T-helper 2 cell (primary cell): ENCODE measurements at places on chromosomes 1 and 21.

DNA sequence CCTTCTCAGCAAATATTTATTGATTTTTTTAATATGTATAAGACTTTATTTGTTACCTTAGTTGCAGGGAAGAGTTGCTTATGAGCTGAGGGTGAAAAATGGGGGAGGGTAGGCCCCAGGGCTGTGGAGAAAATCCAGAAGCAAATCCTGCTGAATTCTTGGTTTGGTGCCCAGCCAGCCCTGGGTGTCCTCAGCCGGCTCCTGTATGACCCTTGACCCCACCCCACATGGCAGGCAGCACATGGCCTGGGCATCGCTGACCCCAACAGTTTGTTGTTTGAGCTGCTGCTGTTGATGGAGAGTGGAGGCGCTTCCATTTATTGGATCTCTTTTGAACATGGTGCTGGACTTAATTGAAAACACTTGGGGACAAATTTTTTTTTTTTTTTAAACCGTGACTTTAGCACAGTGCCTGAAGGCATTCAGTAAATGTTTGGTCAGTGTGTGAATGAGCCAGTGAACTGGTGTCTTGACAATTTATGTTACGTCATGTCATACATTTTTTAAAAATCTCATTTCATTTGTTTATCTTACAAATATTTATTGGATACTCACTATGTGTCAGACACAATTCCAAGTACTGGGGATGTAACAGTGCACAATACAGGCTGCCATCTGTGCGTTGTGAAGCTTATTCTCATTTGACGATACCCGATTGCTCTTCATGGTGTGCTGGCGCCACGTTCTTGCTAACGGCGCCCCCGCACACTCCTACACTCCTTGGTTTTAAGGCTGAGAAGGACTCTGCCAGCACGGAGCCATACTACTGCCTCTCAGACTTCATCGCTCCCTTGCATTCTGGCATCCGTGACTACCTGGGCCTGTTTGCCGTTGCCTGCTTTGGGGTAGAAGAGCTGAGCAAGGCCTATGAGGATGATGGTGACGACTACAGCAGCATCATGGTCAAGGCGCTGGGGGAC lies 98.8 kb downstream of the MTR start:
- no peak for DNase-seq

DNA sequence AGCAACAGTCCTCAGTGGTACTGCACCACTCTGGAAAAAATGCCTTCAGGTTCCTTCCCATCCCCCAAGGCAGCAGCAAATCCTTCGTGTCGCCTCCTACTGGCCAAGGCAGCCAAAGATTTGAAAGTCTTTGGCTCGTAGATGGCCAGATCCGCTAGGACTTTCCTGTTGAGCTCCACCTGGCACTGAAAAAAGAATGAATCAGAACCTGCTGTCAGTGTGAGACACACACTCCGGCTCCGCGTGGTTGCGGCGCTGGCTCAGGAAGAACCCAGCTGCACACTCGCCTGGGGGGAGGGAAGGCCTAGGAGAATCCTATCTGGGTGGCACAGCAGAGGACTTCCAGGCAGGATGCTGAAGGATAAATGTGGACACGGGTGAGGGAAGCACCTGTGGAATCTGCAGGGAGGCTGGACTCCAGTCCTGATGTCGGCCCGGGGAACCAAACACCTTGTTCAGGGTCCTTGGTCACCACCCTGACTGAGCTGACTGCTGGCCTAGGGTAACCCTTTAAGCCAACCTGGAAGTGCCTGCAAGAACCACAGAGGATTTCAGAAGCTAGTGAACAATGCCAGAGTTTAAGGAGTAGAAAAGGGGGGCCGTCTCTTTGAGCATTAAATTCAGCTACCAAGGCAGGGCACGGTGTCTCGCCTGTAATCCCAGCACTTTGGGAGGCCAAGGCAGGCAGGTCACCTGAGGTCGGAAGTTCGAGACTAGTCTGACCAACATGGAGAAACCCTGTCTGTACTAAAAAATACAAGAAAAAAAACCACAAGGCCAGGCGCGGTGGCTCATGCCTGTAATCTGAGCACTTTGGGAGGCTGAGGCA lies 3.2 kb upstream of the CCNL2 start:
- no peak for DNase-seq

DNA sequence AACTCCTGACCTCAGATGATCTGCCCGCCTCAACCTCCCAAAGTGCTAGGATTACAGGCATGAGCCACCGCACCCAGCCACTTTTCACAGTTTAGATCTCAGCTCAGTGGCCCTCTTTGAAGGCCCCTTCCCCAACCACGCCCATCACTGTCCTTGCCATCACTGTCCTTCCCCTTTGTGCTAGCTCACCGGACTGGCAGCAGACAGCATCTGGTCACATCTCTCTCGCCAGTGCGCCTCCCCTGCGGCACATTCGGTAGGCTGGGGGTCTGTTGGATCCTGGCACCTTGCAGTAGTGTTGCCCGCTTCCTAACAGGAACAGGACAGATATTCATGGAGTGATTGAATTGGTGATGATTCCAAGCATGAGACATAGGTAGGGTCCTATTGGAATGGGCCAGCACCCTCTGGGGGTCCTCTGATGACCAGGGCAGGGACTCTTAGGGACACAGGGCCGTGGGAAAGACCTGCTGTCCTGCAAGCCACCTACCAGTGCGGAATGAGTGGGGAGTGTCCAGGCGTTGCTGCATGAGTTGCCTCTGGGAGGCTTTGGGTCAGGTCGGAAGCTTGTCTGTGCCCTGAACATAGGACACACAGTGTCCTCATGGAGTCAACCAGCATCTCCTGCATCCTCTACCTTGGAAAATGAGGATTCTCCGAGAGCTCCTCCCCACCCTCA lies 178.8 kb upstream of the VAMP3 start:
- no peak for DNase-seq

- DNase-seq = no peak
Measured at GRCh38 chr21:26506956-26507355, 66.1 kb downstream of the CYYR1 start.

GRCh38 chr1:175250027-175250426 lies 57.5 kb upstream of the KIAA0040 start:
- DNase-seq = no peak

GRCh38 chr1:89931964-89932363 lies 62.9 kb upstream of the ZNF326 start:
- no peak for DNase-seq

DNA sequence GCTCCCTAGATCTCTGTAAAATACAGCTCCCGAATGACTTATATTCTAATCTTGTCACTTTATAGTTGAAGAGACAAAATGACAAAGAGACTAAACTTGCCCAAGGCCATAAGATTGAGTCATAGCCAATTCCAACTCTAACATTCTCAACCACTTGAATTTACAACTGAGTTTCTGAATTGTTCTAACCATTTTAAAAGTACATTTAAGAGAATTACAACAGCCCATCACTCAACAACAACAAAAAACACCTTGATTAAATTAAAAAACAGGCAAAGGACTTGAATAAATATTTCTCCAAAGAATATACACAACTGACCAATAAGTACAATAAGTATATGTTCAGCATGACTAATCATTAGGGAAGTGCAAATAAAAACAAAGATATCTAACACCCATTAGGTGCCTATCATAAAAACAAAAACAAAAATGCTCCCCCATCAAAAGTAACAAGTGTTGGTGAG lies 8.7 kb upstream of the ADCY10 start:
- no peak for DNase-seq

DNA sequence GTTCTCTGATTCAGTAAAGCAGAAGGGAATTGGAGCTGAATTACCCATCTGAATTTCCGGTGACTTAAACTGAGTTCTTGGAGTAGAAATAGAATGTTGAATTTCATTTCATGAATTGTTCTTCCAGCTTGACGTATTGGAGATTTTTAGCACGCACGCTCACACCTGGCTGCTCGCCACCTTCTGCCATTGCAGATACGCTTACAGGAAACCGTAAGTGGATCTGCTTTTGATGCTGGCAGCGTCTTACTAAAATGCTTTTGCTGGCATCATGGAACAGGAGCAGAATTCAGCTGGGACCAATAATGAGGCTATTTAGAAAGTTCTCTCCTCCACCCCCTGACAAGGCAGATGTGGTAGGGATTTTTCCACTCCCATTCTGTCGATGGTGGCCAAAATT lies 17.7 kb upstream of the ELAVL4 start:
- DNase-seq = no peak

DNA sequence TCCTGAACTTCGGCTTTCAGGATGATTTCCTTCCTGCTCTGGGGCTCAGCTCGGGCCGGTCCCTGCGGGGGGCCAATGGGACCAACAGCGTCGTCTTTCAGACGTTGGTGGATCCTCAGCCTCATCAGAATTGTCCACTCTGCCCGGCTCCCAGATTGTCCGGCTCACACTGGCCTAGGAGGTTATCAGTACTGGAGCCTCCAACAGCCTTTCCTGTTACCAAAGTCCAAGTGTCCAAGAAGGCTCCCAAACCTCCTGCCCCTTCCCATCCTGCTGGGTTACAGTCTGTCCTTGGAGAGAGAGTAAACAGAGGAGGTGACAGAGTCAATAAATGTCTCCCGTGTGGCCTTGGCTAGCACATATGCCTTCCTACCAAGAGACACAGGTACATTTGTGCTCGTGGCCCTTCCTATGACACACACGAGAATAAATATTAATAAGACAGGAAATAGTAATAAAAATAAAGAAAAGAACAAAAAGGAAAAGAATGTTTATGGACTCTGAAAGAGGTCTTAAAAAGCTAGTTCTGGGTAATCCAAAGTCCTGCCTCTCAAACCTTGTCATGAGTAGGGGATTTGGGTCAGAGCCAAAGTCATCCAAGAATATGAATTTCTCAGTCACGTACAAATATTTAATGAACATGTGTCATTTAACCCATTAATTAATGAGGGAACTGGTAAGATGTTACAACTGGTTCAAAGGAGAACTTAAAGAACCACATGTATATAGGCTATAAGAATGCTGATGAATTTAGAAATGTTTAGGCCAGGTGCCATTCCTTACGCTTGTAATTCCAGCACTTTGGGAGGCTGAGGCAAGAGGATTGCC lies 80.8 kb upstream of the SLC2A1 start:
- DNase-seq = no peak

DNA sequence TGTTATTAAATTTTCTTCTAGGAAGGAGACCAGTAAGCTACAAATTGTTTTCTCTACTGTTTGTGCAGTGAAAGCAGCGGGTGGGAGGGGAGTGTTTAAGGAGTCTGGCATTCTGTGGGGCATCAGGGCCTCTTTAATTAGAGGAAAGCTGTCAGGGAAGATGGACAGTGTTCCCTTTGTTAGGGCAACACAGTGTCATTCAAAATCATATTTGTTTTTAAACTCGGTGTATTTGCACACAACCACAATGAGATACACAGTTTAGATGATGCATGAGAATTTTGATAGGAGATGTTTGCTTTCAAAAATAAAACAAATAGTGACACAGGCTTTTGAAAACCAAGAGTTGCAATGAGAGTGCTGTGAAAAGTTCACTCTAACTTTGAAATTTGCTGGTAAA lies 15.1 kb upstream of the ST6GALNAC3 start:
- no peak for DNase-seq

GRCh38 chr1:204321665-204322064 lies 38.1 kb downstream of the PLEKHA6 start:
- no peak for DNase-seq

GRCh38 chr1:9025449-9025848 lies 774 bp downstream of the SLC2A7 start:
- DNase-seq = no peak

DNA sequence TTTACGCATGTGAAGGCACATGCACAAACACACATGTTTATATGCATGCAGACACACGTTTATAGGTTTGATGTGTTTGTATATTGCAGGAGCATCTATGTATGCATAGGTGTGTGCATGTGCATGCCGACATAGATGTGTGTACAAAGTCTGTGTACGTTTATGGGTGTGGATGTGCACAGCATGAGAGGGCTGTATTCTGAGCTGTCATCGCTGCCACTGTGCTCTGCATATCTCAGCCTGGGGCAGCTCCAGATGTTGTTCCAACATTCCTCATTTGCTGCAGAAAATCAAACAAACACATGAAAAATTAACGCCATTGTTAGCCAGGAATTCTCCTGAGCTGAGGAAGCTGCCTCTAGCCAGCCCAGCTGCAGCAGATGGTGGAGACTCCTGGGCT lies 132.3 kb upstream of the CSF3R start:
- no peak for DNase-seq

- DNase-seq = peak; percentile 17
Measured at GRCh38 chr1:202283379-202283844, 58.3 kb downstream of the UBE2T start.

- no peak for DNase-seq
Measured at GRCh38 chr21:38830671-38831525, 25.2 kb downstream of the ETS2 start.

DNA sequence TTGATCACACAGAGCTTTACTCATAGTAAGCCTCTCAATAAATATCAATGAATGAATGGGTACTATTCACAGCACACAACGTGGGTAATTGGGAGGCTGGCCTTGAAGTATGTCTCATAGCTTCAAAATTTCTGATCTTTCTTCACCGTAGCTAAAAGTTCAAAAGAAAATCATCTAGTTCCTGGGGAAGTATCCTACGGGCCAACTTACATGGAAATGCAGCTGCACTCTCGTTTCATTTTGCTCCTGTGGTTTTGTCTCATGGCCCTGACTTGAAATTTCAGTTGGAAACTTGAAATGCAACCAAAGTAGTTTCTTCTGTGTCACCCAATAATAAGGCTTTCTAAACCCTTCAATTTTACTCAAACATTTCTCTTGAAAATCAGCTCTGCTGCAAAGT lies 76.1 kb upstream of the CNIH3 start:
- DNase-seq = no peak

DNA sequence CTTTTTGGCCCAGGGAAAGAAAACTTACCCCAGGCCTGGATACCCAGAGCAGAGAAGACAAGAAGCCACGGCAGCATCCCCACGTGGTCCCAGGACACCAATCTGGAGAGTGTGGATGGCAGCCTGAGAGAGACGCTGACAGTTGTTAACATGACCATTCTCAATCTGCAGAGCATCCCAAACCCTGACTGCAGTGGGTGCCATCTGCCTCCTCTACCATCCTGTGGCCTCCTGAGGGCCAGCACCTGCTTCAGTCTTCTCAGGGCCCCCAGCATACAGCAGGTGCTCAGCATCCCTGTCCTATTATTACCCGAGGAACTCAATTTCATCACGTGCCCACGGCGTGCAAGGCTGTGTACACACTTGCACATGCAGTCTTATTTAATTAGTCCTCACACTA lies 785 bp downstream of the PGLYRP4 start:
- no peak for DNase-seq

- DNase-seq = peak; percentile 64
Measured at GRCh38 chr1:40627987-40628902, 37.2 kb downstream of the RIMS3 start.

DNA sequence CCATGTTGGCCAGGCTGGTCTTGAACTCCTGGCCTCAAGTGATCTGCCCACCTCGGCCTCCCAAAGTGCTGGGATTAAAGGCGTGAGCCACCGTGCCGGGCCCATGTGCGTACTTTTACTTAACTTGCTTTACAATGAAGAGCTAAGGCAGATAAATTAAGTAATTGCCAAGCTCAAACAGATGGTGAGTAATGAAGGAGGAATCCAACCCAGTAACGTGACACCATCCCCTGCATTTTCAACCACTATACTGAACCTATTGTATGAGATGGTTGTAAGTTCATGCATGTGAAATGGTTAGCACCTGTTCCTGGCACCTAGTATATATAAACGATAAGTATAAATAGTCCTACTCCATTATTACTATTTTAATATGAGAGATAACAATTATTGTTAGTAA lies 588.0 kb upstream of the BEND5 start:
- DNase-seq = no peak
